ENCODE measurements at places on chromosomes 4 and X.

DNA sequence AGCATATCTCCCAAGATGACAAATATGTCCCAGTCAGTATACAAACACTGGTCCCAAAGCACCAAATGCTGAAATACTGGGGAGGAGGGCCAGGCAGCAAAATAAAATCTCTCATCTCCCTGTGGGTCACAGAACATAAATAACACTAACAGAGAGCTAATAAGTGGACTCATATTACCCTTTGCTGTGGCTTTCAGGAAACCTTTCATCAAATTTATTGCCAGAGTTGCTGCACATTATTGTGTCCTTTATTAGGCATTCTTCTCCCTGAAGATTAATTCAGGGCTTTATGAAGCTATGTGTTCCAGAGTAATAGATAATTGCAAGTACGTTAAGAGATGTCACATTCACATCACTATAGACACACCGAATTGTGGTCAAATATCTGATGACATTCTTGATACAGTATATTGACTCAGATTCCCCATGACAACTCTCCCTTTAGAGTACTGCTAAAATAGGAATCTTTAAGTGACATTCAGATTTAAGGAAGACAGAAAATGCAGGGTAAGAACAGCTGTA is 124.1 kb upstream of the PRR32 start:
- DNase-seq, result no peak

DNA sequence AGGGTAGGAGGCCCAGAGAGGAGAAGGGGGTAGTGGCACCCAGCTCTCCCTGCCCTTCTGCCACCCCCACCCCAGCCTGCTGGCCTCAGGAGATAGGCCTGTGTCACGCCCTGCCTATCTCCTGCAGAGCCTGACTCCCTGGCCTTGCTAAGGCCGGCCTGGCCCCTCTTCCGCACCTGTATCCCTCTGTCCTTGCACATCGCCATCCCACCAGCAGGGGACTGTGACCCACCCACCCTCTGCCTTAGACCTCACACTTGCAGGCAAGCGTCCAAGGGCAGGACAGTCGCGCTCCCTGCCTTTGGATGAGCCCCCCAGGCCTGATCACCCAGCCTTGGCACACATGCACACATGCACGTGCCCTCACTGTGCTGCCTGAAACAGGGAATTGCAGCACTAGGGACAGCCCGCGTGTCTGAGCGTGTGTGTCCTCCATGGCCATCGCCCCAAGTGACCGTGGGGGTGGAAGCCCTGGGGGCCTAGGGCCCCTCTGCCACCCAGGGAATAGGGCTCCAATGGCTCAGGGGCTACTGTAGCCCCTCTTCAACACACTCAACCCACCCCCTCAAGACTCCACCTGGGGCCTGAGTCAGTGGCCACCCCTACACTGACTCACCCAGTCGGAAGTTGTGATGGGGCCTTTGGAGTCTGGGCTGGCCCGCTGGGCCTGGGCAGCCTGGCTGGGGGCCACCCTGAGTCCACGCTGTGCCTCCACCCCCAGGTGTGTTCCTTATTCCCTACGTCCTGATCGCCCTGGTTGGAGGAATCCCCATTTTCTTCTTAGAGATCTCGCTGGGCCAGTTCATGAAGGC is 2.1 kb downstream of the SLC6A8 start:
- no peak for DNase-seq

- no peak for DNase-seq
Measured at GRCh38 chr4:101414496-101414895, 67.2 kb upstream of the PPP3CA start.

DNA sequence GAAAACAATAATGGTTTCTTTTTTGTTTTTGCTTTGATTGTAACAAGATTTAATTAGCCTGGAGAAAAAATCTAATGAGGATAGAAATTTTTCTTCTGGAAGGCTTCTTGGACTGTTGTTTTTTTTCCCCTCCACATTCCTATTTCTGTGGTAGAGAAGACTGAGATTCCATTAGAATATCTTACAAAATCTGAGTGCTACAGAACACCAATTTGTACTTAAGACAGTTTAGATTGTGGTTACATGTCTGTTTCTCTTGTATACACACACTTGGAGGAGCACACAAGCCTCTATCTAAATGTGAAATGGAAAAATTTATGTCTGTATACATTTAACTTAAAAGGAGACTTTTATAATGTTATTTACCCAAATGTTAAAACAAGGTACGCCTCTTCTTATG is 176.9 kb upstream of the ARSJ start:
- DNase-seq, result no peak

DNA sequence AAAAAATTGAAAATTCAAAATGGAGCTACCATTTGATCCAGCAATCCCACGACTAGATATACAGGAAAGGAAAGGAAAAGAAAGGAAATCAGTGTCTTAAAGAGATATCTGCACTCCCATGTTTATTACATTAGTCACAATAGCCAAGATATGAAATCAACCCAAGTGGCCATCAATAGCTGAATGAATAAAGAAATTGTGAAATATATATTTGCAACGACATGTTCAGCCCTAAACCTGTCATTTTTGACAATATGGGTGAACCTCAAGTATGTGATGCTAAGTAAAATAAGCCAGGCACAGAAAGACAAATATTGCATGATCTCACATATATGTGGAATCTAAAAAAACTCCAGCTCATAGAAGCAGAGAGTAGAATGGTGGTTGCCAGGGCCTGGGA is 155.1 kb downstream of the ANXA5 start:
- DNase-seq, result no peak

GRCh38 chrX:17519358-17519757 is 144.4 kb downstream of the NHS start:
- no peak for DNase-seq

DNA sequence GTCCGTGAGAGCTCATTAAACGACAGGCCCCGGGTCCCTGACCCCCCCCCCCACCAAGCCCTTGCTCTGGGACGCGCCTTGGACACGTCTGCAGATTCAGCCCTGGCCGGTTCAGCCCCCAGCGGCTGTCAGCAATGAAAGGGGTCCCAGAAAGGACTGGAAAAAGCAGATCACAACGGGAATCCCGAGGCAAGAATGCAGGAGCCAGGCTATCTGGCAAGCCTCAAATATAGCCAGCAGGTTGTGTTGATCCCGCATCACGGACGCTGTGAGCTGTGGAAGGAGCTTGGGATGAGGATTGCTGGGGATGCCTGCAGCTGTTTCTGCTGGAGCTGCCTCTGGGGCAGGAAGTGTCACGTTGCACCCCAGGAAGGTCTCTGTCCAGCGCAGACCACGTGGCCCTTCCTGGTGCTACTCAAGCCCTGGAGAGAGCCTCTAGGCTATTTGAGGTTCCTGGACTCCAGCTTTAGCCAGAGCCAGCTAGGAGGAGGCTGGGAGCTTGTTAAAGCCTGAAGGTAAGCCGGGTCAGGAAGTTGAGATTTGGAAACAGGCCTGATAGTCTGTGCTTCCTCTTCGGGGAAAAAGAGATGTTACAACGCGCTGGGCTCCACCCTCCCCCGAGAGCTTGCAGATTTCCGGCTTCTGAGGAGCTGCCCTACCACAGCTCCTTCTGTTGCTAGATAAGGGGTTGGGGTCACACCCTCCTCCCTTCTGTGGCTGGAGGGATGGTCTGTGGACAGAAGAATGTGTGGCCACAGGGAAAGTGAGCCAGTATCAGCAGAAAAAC is 19.3 kb upstream of the CSF2RA start:
- no peak for DNase-seq

- DNase-seq, result no peak
Measured at GRCh38 chr4:48102303-48102702, 31.7 kb downstream of the TXK start.

GRCh38 chr4:53863736-53864365 is 200.6 kb downstream of the CHIC2 start:
- DNase-seq, result no peak

DNA sequence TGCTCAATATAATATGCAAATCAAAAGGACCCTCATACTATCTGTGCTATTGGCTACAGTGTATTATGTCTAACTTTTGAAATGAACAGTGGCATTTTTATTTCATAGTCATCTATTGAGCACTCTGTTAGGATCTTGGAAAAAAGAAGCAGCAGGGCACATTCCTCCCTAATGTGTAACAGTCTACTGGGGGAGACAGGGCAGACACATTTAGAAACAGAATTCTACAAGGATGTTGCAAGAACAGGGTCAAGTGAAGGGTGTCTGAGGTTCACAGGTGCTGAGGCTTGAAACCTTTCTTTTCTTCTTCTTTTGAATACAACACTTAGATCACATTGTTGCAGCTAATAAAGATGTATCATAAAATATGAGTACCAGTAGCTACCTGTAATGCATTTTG is 129.7 kb upstream of the SLC4A4 start:
- no peak for DNase-seq

GRCh38 chr4:17366496-17366895 is 145.4 kb downstream of the QDPR start:
- DNase-seq, result no peak

- no peak for DNase-seq
Measured at GRCh38 chrX:17500145-17500579, 125.2 kb downstream of the NHS start.

- DNase-seq, result no peak
Measured at GRCh38 chr4:10160281-10160856, 43.8 kb upstream of the WDR1 start.

- no peak for DNase-seq
Measured at GRCh38 chr4:132506568-132506967, 642.5 kb upstream of the PCDH10 start.

DNA sequence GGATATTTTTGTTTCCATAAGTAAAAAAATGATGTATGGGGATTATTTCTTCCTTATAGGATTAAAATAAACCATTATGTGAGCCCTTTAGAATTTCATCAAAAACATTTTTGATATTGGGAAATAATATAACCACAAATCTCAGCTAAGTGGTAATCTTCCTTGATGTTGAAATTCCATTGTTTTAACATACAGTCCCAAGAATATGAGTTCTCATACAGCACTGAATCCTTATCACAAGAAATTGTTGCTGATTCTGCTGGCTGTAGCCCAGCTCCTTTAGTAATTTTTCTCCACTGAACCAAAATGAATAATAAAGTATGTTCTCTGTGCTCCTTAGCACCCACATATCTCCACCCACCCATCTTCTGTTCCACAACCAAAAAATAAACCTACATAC is 41.9 kb upstream of the FAM47B start:
- no peak for DNase-seq

DNA sequence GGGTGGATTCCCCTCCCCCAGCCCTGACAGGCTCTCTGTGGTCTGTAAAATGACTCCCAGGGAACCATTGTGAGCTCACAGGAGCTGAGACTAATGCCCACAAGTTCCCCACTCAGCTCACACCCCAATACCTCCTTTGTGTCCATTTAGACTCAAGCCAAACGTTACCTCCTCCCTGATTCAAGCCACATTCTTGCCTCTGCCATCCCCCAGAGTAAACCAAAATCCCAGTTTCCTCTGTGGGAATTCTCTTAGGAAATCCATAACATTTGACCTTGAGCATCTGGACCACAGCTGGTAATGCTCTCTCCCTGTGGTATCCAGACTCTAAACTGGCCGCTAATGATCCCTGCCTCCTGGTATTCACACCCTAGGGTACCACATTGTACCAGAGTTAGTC is 26.3 kb upstream of the KDM5C start:
- no peak for DNase-seq

DNA sequence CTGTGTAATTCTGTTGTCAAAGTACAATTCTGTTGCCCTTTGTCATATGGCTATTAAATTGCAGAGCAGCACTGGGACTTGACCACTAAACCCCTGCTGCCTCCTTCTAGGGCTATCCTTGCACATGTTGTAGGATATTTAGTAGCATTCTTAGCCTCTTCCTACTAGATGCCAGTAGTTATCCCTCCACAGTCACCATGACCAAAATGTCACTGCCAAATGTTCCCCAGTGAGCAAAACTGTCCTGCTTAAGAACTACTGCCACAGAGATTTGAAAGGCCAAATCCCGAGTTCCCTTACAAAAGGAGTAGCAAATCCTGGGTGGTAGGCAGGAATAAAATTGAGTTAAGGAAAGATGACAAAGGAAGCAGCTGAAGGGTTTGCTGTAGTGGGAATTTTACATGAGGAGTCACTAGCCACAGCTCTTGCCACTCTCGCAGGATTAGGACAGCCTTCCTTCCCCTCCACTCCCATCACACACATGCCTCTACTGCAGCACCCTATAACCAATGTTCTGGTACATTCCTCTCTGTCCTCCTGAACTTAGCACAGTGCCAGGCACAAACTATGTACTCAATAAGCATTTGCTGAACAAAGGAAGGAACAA is 8.4 kb downstream of the APBB2 start:
- no peak for DNase-seq

- no peak for DNase-seq
Measured at GRCh38 chr4:184838249-184839074, 12.7 kb upstream of the ACSL1 start.

Measured in T-helper 9 cell (primary cell).